Activated T-cell treated with anti-CD3 and anti-CD28 coated beads, Interleukin-2, amount 50 U/mL, for 1 hour (primary cell): ENCODE measurements at places on chromosomes 2 and 18.
A peak's percentile ranks its signal among the peaks of the same experiment; 100 is the strongest.

DNA sequence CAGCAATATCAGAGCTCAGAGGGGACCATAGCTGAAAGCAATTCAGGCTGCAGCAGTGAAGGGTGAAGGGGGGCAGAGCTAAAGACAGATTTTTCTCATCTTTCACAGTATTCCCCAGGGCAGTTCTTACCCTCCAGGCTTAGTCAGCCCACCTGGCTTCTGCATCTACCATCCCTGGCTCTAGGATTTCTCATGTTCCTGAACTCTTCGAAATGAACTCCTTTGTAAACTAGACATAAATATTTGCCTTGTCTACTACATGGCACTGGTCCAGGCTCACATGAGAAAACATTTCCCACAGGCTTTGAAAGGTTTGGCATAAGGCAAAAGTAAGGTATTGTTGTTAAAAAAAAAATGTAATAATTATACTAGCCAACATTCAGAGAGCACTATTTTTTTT lies 23.6 kb upstream of the NEB start:
- no peak for DNase-seq

DNA sequence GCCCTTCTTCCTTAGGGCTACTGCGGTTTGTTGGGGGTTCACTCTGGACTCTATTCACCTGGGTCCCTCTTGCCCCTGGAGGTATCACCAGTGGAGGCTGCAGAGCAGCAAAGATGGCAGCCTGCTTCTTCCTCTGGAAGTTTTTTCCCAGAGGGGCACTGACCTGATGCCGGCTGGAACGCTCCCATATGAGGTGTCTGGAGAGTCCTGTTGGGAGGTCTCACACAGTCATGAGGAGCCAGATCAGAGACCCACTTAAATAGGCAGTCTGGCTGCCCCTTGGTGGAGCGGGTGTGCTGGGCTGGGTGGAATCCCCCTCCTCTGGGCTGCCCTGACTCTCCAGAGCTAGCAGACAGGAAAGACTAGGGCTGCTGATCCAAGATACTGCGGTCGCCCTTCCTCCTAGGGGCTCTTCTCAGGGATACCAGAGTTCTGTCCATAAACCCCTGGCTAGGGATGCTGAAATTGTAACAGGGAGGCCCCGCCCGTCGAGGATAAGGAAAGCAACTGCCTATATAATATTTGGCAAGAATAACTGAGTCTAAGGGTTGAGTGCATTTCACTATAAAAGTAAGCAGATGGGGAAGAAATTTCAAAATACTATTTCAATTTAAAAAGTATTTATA lies 140.7 kb downstream of the NOL4 start:
- no peak for DNase-seq

GRCh38 chr2:111140815-111141214 lies 20.1 kb downstream of the BCL2L11 start:
- no peak for DNase-seq

DNA sequence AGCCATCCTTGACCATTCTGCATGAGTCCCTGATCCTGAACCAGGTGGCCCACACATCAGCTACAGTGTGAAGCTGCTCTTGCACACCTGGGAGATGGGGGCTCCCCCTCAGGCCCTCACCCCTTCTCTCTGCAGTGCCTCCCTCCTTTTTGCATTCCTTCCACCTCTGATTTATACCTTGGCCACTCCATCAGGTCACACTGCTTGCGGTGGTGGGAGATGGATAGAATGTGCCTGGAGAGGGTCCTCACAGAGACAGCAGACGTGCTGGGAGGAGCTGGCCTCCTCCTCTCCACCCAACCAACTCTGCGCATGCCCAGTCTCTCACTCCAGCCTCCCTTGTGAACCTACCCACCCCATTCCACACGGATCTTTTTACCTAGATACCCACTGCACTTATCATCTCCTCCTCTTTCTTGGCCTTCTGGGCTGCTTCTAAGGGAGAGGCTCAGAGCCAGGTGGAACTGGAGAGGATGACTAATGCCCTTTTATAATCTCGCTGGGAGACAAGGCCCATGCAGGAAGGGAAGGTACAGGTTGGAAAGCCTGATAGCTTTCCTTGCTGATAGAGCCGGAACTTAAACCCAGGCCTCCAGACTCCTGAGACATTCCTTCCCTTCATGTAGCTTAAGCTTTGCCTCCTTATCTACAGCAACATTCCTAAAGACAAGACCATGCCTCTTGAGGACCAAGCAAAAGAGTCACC lies 205.1 kb downstream of the ZBTB7C start:
- no peak for DNase-seq

GRCh38 chr18:74604361-74604760 lies 6.7 kb downstream of the ZNF407 start:
- DNase-seq, result no peak

DNA sequence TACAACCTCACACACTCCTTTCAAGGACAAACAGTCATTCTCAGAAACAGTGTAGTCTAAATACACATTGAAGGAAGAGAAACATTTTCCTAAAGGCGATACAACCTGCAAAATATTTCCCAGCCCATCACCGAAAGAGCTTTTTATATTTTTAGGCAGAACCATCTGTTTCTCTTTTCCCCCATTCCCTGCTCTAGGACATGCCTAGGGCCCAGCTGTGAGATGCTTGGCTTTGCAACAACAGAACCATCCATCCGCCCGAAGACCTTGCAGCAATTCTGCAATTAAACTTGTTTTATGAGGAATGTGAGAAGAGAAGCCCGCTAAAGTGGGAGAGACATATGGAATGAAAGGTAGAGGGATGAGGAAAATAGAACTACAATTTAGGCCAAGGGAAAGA lies 105.6 kb upstream of the RFX8 start:
- DNase-seq, result no peak

DNA sequence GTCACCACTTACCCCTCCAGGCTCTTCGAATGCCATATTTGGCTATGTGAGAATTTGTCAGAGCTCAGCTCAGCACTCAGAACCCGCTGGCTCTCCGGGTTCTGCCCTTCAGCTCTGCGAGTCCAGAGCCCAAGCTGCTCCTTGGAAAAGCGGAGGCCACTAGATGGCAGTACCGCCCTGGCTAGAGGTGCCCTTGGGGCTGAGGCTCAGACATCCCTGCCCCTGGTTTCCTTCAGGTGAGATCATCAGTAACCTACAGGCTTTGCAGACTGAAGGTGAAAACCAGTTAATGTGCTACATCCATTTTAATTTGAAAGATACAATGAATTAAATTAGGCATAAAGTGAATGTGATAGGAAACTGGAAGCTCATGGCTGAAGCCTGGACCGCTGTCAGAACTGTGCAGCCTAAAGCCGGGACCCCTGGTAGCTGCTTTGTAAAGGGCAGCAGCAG lies 285.6 kb downstream of the AGAP1 start:
- peak; percentile 45 for DNase-seq

- DNase-seq, result no peak
Observed at GRCh38 chr2:230525682-230526081, 109.7 kb downstream of the SP100 start.

DNA sequence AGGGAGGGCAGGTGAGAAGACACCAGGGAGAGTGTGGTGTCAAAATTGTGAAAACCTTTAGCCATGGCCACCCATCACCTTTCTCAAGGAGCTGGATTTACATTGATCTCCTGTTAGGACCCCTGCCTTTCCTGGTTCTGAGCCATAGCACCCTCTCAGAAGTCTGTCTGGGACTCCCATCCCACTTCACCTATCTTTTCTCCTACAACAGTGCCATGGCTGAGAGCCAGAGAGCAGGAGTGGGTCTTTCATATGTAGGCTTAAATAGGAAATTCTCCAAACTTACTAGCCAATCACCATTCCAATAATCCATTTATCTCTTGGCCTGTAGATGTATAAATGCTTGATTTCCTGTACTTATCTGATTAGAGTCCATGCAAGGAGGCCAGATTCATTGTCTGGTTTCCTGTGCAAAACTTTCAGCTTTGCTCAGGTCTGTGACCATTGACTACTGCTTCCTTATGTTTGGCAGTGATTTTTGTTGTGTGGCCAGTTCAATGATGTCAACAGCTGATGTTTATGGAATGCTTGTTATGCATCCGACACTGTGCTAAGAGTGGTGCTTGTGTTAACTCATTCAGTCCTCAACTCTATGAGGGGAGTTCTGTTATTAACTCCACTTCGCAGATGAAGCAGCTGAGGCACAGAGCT lies 57.6 kb upstream of the IGFBP5 start:
- no peak for DNase-seq

DNA sequence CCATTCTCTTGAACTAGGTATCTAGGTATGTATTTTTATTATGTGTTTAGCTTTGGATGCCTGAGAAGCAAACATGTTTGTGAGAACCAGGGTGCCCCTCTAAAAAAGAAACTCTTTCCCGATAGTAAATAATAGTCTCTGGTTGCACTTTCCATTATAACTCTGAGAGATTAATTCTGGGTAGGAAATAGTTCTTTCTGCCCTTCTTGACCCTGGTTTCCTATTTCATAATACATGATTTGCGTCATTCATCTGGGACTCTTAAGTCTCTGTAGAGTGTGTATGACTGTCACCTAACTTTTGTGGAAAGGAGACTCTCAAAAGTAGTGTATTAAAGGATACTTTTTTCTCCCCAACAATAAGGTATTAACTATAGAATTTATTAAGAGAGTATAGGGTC lies 31.5 kb downstream of the ACSL3 start:
- no peak for DNase-seq

- no peak for DNase-seq
Observed at GRCh38 chr18:10374636-10375293, 79.7 kb upstream of the APCDD1 start.

DNA sequence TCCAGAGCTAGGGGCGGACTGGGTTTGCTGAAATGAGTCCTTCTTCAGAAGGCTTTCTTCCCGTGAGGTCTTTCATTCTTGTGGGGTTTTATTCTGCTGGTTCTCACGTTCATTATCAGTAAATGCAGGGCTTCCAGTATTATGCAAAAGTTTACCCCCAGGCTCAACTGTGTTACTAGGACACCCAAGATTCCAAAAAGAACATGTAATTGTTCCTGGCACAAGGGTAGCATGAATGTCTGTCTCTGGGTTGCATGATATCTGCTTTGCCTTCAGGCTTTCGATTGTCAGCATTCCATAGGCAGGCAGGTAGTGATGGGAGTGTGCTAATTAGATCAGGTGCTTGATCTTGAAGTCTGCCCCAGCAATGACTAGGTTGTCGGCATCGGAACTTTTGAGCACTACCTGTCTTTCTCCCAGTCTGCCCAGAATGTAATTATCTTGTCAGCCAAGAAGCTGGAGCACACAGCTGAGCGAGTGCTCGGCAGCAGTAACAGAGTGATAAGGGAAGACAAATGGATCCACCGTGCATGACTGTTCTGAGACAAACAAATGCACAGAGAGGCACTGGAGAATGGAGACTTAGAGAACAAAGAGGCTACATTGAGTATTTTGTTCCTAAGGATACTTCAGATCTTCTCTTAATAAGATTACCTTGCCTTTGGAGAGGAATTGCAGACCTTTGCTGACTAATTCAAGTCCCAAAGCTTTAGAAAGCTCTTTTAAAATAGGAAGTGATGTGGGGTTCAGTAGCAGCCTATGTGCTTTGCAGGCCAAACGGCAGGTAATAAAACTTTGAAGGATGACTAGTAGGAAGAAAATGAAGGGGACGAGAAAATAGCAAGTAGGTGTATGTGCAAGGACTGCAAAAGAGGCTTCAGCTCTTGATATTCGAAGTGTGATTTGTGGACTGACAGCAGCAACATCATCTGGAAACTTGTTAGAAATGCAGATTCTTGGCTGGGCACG lies 41.9 kb downstream of the ITGB6 start:
- no peak for DNase-seq

GRCh38 chr2:42840760-42841159 lies 48.4 kb upstream of the HAAO start:
- no peak for DNase-seq

DNA sequence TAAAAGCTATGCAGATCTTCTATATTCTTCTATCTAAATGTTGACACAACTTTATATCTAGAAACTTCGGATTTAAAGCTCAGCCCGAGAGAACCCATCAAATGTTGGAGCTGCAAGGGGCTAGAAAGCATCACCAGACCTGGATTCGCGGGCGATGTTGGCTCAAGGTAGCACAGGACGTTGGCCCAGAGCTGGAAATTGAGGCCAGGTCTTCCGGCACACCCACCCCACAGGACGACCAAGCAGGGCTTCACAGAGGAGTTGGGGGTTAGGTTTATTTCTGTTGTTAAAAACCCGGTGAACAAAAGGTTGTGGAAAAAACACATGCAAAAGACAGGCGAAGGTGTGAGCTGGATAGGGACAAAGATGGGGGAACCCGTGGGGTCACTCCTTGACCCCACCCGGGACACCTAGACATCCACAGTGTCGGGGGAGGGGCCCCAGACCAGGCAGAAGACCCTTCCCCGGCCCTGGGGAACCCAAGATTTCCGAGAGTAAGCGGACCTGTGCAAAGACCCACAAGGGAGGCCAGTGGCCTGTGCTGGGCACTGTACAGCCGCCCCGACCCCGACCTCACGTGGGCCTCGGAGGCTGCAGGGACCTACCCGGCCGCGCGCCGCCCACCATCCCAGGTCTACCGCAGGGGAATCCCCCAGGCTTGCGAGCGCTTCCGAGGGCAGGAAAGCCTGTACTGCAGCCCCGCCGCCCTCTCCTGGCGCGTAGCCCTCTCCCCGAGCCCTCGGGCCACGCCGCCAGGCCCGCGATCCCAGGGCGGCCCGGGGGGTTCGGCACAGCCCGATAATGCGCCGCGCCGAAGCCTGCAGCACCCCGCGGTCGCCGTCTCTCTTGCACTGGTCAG lies 1.8 kb upstream of the AGBL5 start:
- no peak for DNase-seq

DNA sequence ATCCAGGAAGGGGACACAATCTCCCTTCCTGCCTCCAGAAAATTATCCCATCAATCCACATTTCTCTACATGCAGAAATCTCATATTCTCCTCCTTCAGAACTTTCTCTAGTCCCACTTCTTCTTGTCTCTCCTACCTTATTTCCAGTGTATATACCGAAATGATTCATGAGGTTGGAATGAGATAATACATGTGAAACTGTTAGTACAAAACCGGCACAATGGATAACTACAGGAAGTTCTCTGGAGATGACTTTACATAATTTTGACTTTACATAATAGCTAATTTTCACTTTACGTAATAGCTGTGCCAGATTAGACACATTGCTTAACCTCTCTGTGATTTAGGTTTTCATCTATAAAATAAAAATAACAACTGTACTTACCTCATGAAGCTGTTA lies 801.3 kb downstream of the ERBB4 start:
- DNase-seq, result no peak

- no peak for DNase-seq
Observed at GRCh38 chr18:58898010-58898799, 33.5 kb downstream of the ZNF532 start.

DNA sequence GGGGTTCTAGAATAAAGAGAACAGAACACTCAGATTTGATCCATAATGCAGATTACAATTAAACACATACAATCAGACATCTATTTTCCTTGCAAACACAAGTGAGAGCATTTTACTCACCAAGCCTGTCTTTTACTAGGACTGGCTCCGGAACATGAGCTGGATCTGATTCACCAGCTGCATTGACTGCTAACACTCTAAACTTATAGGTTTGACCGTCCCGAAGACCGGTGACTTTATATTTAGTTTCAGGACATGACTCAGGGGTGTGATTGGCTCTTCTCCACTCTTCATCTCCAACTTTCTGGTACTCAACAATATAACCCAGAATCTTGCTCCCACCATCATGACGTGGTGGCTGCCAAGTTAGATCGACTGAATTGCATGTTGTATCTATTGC lies 112.4 kb downstream of the PLEKHA3 start:
- DNase-seq, result no peak

- DNase-seq, result no peak
Observed at GRCh38 chr18:73647391-73647790, 500.2 kb downstream of the FBXO15 start.

- peak; percentile 60 for DNase-seq
Observed at GRCh38 chr18:45686891-45687611, 36.9 kb upstream of the SLC14A1 start.

- no peak for DNase-seq
Observed at GRCh38 chr2:24515335-24515734, 24.3 kb downstream of the NCOA1 start.

- no peak for DNase-seq
Observed at GRCh38 chr2:156065912-156066311, 266.6 kb downstream of the NR4A2 start.
